ENCODE measurements at places on chromosomes 16 and 17.

DNA sequence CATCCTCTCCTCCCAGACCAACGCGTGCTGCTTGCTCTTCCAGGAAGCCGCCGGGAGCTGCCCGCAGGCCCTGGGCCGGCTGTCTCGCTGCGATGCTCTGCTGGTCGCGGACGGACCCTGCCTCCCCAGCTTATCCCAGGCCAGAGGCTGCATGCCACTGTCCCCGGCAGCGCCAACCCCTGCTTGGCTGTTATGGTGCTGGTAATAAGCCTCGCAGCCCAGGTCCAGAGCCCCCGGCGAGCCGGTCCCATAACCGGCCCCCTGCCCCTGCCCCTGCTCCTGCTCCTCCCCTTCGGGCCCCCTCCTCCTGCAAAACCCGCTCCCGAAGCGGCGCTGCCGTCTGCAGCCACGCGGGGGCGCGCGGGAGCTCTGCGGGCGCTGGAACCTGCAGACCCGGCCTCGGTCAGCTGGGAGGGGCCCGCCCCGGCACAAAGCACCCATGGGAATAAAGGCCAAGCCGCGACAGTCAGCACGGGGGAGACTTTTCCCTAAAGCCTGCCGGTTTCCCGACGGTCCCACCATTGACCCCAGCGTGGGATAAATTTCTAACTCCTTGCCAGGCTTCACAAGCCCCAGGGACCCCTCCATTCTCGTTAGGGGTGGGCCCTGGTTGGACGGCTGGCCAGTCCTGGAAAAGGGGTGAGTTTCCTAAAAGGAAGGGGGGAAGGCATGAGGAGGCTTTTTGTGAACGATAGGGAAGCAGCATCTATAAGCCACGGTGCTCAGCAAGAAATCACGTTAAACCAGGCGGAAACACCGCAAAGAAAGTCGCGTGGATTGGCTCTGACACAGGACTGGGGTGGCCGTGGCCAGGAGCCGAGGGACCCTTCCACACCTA, 11.2 kb downstream of the ENPP7 start:
- peak; percentile 58 for DNase-seq

- DNase-seq = no peak
Observed at GRCh38 chr17:33015716-33016346, 24.2 kb downstream of the SPACA3 start.

- DNase-seq = no peak
Observed at GRCh38 chr16:526181-527014, 1.1 kb upstream of the CAPN15 start.

DNA sequence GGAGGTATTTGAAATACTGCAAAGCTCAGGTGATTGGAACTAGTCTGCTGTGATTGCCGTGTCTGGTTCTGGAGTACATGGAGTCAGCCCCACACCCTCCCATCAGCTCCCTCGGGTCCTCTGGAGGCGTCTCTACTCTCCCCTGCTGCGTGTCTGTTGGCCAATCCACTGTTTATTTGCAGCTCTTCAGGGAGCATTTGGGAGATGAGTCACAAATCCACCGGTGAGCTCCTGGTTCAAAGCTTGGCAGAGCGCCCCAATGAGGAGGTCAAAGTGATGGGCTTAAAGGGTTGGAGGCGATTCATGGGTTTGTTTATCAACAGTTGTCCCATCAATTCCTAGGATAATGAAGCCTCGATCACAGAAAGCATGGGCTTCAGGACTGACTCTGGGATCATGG, 14.6 kb downstream of the CALB2 start:
- no peak for DNase-seq

DNA sequence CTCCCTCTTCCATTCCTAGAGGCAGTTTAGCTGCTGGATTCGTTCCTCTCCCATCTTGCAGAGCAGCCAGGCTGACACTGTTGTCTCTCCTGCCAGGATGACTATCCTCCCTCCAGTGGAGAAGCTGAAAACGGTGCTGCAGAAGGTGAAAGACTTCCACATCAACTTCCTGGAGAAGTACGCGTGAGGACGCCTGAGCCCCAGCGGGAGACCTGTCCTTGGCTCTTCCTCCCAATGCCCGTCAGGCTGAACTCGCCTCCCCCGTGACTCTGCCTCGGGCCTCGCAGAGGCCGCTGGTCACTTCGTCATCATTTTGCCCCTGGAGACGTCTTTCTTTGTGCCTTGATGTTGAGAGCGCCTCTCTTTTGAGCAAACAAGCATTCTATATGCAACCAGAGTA, 44.6 kb downstream of the GPT2 start:
- no peak for DNase-seq

GRCh38 chr16:47504599-47504998, 43.5 kb downstream of the PHKB start:
- no peak for DNase-seq

- no peak for DNase-seq
Observed at GRCh38 chr16:12433691-12434390, 369.8 kb downstream of the CPPED1 start.

GRCh38 chr17:514584-514983, 162.0 kb upstream of the RPH3AL start:
- DNase-seq = no peak

- no peak for DNase-seq
Observed at GRCh38 chr17:27834571-27834970, 34.2 kb upstream of the NOS2 start.

GRCh38 chr16:83624429-83625120, 183.2 kb upstream of the HSBP1 start:
- no peak for DNase-seq

- DNase-seq = no peak
Observed at GRCh38 chr17:549177-550040, 165.2 kb downstream of the VPS53 start.

DNA sequence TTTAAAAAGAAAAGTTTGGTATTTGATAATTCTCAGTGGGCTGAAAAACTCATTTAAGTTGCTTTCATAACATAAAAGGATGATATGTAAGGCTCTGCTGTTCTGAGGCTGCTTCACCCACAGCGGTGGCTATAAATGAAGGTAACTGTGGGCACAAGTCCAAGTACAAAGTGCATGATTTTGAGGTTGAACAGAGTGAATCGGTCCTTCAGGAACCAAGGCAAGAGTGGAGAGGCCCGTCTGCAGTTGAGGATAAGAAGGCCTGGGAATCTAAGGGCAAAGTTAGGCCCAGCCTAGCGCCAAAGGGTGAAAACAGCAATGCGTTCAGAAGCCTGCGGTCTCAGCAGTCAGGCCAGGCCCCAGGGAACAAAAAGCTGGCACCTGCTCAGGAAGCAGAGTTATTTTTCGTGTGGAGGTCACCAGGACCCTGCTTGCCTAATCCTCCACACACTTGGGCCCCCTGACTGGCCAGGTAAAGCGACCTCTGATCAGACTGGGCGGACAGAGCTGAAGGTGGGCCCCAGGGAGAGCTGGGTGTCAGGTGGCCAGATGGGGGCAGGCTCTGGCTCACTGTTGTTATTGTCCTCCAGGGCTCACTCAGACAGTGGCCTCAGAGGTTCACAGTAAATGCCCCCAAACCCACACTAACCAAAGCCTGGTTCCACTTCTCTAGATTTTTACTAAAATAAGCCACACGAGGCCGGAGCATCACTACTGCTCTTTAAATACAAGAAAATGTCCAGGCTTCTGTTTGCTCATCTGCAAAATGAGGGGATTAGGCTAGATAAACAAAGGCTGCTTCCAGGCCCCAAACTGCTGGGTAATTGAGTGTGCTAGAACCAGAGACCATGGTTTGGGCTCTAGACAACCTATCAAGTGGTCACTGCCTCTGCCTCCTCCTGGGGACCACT, 46.5 kb downstream of the TEX2 start:
- DNase-seq = no peak

DNA sequence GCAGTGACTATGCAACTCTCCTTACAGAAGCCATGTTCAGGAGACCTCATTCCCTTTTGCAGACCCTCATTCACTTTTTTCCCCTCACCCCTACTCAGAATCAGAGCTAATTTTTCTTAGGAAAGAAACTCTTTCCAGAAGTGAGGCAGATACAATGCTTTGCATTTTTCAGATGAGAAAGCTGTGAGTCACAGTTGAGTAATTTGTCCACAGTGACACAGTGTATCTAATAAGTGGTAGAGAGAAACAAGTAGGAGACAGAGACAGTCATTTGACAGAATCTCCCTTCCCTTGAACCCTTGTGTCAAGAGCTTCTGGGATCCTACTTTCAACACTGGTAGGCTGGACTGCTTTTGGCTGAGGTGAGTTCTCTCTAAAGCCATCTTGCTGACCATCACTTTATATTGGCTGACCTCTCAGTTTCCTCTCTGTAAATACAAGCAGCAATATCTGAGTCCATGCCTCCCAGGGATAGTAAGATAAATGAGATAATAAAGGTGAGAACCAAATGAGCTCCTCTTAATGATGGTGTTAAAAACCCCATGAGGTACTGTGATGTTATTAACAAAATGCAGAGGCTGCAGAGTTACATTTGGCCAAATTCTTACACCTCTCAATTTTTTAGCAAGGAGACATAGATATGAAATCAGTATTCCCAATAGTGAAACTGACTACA, 130.8 kb downstream of the CA10 start:
- DNase-seq = no peak

DNA sequence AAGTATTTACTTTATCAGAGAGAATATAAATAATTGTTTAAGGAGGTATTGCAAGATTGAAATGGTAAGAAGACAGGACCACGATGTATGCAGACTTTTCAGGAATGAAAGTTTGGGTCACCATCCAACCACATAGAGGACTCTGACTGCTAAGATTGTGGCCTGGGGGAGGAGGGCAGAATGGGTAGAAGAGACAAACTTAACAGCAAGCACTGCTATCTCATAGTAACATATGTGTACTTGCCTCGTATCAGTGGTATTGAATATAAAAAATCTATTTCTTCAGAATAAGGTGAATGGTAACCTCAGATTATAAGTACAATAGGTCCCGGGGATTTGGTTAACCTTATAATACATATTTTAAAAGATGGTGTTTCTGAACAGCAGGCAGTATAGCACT, 5.8 kb downstream of the KRT10 start:
- no peak for DNase-seq

DNA sequence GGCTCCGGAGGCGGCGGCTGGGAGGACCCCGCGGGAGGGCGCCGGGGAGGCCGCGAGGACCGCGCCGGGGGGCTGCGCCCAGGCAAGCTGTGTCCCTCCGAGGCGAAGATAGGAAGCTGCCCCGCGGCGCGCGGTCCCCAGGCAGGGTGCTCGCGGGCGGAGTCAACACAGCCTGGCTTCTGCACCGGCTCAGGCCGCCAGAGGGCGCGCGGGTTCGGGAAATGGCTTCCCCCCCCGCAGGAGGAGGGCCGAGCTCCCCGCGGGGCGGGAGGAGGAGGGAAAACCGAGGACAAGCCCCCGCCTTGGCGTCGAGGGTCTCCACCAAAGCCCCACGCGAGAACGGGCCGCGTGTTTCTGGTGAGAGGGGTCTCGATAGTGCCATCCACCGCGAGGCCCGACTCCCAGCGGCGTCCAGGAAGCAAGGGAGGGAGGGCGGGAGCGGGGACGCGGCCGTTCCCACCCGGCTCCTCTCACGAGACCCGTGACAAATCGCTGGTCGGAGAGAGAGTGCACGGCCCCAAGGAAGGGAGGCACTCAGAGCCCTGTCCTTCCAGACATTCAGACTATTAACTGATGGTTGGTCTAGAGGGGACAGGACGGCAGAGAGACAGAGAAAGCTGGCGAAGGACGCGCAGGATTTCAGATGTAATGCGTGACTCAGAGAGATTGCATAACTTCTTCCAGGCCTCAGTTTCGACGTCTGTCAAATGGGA, 64.4 kb upstream of the DNAJA2 start:
- peak; percentile 93 for DNase-seq

DNA sequence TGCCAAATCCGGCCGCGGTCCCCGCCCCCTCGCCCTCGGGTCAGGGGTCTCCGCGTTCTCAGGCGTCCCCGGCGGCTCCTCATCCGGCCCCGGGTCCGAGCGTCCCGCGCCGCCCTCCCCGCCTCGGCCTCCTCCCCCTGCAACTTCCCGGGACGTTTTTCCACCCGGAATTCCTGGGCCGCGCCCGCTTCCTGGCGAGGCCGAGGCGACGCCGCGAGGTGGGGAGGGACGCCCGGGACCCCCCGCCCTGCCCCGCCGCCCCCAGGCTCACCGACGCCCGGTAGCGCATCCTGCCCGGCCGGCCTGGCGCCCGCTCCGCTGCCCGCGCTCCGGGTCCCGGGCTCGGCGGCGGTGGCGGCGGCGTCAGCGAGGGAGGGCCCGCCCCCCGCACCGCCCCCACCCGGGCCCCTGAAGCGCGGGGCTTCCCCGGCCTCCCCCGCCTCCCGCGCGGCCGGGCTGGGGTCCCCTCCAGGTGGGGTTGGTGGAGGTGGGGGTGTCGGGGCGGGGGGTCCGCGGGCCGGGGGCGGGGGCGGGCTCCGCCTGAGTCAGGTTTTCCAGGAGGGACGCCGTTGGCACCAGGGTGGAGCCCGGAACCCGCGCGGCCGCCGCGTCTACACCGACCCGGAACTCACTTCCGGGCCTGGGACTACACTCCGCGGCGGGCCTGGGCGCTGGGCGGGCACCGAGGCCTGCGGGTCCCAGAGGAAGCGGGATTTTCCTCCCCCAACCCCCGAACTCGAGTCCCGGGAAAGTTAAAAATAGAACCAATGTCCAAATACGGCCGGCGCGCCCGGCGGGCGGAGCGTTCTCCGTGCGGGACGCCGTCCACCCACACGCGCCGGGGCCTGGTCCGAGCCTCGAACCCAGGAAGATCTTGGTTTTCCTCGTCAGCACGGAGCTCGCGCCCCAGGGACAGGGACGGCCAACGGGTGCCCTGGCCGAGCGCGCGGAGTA, 6.8 kb downstream of the MYO1C start:
- DNase-seq = no peak

- no peak for DNase-seq
Observed at GRCh38 chr16:77211880-77212740, 12.9 kb downstream of the SYCE1L start.

GRCh38 chr16:87351320-87351698, 32.3 kb downstream of the FBXO31 start:
- no peak for DNase-seq

DNA sequence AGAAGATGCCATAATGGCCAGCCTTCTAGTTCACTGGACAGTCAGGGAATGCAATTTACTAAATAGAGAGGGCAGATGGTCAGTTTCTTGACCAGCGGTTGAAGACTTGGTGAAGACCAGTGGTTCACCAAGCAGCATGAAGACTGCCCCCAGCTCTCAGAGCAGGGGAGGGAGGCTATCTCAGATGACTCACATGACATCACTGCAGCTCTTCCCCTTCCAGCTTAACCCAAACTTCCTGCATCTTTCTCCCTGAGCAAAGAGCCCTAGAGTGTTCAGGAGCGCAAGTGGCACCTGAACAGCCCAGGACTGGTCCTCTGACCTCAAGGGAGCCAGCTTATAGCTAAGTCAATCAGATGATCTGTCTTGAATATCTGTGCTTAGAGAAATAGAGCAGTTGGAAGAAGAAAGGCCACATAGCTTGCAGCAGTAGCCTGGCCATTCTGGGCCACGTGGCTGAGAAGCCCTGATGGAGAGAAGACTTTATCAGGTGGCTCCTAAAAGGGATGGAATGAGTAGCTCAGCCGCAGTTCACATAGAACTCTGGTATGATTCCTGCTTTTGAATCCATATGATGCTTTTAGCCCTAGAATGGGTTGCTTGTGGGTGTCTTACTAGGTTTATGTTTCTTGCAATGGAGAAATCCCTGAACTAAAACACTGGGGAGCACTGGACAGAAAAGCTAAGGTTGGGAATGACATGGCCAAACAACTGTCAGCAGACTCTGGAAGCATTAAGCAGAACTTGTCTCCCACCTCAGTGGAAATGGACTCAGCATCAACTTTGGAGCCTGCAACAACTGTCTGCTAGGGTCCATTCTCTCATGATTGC, 392.1 kb upstream of the CCL2 start:
- DNase-seq = no peak

GRCh38 chr16:31869511-31870201, 4.0 kb upstream of the ZNF267 start:
- no peak for DNase-seq
